Lower lobe of right lung (tissue), 2 donors: ENCODE measurements at places on chromosomes 5 and 9. TPM values are rescaled to one million over a fixed set of nuclear protein-coding genes. Genes with fewer than 3 reads are reported as not detected.

DNA sequence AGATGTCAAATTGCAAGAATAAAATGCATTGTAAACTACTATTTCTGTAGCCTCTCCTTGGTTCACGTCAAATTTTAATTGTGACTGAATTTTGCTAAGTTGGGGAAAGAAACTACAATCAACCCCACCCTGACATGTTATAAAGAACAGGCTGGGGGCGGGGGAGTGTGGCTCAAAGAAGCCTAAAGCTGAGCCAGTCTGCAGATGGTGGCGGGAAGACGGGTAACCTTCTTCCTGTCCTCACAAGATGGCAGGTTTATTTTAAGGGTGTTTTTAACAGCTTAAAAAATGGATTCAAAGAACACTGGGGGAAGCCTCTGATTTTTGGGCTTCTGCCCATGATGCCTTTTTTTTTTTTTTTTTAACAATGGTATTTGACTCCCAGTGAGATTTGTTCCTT lies 68.5 kb upstream of the MELK start:
- no peak overlapping the region for H3K4me3 ChIP-seq
- no peak for DNase-seq

TDRD7 gene
- 22.2 TPM for total RNA-seq

- H3K27me3 ChIP-seq: no peaks in the 10 kb centered on the region
- H3K27ac ChIP-seq: peak overlapping the region; percentile 89
- no peak for DNase-seq
- peaks cover 12% of the 10 kb centered on the region for H3K36me3 ChIP-seq
These were observed 52.8 kb upstream of the RPL26L1 start for GRCh38 chr5:172906436-172906835.

DNA sequence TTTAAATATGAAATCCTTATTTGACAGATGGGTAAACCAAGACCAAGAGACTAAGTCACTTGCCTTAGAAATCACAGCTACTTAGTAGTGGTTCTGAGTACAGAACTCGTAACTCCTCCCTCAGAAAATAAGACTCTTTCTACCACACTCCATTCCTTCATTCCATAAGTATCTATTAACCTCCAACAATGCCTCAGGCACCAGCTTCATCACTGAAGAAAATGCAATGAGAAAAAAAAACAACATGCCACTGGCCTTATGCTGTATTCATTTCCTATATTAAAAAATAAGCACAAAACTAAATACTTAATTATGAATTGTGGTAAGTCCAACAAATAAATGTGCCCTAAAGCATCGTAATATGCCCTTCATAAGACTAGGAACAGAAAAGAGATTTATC lies 13.5 kb upstream of the FREM1 start:
- no peaks in the 10 kb centered on the region for H3K27me3 ChIP-seq
- H3K4me1 ChIP-seq: peaks cover 6% of the 10 kb centered on the region
- DNase-seq: no peak
- no peaks in the 10 kb centered on the region for H3K36me3 ChIP-seq
- H3K27ac ChIP-seq: no peak overlapping the region

MAMDC4 gene
- 13.5 TPM for total RNA-seq

IL33 gene
- total RNA-seq: 47.8 TPM

DNA sequence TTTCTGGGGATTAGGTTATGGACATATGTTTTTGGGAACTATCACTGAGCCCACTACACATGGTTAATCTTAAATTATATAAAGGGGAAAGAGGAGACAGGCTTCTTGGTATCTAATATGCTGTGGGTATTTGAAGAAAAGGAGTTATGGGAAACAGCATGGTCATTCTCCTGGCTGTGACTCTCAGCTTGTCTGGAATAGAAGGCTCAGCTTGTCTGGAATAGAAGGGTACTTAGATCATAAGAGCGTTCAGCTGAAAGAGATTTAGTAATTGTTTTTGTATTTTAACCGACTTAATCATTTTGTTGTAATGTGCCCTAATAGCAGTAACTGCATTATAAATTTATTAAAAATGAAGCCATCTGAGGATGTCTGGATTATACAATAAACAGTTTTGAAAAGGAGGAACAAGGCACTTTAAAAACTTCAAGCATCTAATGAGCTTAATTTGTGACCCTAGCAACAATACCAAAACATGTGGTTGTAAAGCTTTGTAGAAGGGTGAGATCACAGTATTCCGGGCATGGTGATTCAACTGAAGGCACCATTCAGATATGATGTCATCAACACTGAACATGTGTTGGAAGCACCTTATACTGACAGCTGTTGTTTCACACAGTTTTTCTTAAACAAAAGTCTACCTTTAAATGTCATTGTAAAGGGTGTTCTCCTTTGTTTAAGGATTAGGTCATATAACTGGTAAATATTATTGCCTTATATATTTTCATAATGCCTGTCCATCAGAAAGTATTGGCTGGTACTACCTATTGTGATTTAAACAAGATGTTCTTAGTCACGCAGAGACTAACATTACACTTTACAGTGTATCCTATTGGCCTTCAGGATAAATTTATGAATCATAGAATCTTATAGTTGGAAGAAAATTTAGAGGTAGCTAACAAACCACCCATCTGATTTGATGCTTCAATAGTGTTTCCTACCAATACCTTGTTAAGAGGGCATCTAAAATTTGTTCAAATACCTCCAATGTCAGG lies 2174.1 kb upstream of the WWC1 start:
- no peaks in the 10 kb centered on the region for H3K27me3 ChIP-seq
- no peak for DNase-seq
- no peaks in the 10 kb centered on the region for H3K36me3 ChIP-seq
- H3K27ac ChIP-seq: no peak overlapping the region
